ENCODE measurements at places on chromosomes 12 and 14.

DNA sequence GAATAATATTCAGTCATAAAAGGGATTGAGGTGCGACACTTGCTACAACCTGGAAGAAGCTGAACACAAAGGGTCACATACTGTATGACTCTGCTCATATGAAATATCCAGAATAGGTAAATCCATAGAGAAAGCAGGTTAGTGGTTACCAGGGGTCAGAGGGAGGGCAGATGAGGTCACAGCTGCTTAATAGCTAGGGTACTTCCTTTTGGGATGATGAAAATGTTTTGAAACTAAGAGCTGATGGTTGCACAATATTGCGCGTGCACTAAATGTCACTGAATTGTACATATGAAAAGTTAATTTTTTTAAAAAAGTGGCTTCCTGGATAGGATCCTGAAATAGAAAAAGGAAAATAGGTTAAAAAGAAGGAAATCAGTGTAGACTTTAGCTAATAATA lies 23.8 kb downstream of the NEUROD4 start:
- no peak for DNase-seq

GRCh38 chr12:12020762-12021161 lies 50.0 kb upstream of the BCL2L14 start:
- no peak for DNase-seq

GRCh38 chr14:103149351-103150237 lies 26.3 kb downstream of the TNFAIP2 start:
- DNase-seq = no peak

GRCh38 chr14:52850451-52850909 lies 59.1 kb upstream of the GNPNAT1 start:
- DNase-seq = no peak

GRCh38 chr14:49363821-49364751 lies 222.1 kb downstream of the RPS29 start:
- DNase-seq = no peak

DNA sequence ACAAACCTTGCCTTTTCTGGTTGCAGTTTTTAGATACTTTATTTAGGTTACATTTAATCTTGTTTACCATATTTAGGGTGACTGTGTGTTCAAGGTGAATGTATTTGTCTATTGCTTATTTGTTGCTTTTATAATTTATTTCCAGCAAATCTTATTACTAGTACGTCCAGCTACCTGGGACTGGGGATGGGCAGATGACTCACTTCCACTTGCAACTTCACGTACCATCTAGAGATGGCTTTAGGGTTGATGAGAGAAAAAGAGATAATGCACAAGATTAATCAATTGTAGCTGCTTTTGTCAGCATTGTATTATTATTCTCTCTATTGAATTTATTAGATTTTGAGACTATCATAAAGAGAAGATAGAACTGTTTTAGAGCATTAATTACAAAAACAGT lies 5.1 kb downstream of the MIPOL1 start:
- no peak for DNase-seq

- no peak for DNase-seq
Measured at GRCh38 chr14:50099335-50099734, 17.0 kb downstream of the VCPKMT start.

DNA sequence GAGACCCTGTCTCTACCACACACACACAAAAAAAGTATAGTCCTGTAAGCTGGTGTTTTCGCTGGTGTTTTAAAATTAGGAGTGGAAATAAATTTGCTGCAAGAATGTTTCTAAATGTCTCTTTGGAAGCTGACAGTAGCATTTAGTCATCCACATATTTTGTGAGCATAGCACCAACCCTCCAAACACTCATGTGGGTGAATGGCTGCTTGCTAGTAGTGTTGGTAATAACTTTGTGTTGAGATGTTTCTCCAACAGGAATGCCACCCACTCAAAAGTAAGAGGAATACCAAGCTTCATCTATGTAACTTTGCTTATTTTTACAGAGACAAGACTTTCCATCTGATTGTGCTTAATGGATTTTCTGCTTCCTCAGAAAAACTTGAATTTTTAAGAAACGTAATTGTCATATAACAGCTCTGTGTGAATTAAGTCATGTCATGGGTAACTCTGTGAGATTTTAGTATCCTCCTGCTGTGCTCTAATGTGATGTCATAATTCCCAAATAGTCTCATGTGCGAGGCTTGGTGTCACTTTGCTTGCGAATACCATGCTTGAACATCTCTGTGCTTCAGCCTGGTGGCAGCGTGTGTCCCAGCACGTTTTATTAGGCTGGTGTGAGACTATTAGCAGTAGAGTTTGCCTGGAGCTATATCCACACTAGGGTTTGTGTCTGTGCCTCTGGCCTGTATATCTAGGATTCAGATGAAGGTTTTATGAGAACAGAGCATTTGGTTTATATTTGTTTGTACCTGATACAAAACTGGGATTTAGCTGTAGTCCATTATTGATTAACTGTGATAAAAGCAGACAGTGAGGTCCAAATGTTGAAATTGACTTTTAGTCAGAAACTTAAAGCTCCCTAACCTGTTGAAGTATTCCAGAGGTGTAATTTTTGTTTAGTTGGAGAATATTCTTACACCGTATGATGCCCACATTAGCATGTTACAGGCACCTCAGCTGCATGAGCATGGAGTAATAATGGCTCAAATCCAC lies 80.5 kb downstream of the FBXW8 start:
- DNase-seq = no peak

DNA sequence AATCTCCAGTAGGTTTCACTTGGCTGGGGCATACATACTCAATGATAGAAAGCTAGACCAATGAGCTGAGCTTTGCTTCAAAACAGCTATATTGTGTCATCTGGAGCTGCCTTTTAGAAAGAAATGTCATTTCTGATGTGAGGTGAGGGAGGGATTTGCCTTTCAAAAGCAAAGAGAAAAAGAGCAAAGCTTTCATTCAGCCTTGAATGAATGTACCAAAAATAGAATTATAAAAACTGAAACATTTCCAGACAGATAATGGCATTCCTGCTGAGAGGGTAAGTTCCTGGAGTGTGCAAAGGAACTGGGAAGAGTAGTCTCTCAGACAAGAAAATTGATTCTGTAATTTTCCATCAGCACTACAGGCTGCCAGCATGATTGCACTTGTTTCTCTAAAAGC lies 710.0 kb downstream of the LRFN5 start:
- no peak for DNase-seq

GRCh38 chr14:68733086-68733914 lies 59.6 kb downstream of the ZFP36L1 start:
- no peak for DNase-seq

DNA sequence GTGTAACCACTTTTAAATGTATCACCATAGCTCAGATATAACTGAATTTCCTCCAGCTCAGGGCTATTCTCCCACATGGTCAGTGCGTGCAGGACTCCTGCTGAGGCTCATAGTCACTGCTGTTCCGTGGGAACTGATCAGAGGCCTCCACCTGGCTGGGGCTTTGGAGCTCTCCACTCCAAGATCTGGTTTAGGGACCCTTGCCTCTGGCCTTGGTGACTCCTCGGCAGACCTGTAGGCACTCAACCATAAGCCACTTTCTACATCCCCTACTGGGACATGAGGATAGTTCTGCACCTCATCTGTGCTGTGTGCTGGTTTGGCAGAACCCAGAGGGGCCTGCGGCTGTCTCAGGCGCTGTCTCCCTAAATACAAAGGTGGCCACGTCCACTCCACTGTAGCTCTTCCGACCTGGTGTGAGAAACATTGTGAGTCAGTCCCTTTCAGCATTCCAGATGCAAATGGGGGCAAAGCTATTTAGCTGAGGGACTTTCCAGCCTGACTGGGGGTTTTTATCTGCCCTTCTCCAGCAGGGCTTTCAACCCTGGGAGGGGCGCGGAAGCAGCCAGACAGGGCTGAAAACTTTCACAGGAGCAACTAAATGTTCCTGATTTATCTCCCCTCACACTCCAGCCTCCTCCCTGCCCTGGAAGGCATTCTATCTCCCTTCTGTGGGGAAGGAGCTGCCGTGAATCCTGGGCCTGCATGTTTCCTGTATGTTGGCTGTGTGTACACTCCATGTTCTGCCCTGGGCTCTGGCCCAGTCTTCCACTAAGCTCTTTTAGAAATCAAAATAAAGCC lies 218.3 kb upstream of the DAAM1 start:
- DNase-seq = no peak

DNA sequence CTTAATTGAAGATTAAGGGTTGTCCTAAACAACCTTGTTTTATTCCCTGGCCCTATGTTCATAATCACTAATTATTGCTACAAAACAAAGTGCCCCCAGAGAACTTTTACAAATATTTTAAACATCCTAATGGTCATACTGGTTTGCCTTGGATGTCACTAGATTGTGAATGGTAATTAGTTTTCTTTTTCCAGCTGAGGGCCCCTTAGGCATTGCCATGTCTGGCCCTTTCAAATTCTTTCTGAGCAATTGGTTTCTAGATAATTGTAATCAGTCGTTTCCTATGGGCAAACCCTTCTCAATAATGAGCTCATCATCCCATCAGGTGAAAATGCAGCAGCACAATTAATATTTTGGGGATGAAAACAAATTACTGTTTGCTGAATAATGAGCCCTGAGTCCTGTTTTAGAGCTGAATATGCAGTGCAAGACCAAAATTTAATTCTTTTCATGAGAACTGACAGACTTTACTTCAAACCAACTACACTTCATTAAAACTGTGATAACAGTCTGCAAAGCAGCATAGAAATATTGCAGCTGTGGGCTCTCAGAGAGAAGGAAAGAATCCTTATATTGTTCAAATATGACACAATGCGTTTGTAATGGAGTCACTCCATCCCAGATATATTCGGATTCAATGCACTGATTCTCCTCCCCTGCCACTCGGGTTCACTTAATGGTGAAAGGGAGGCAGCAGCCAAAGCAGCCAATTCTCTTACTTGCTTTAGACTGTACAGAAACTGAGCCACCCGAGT lies 67.7 kb upstream of the ARHGAP5 start:
- DNase-seq = no peak

- DNase-seq = no peak
Measured at GRCh38 chr14:40920380-40920779, 686.3 kb upstream of the LRFN5 start.

DNA sequence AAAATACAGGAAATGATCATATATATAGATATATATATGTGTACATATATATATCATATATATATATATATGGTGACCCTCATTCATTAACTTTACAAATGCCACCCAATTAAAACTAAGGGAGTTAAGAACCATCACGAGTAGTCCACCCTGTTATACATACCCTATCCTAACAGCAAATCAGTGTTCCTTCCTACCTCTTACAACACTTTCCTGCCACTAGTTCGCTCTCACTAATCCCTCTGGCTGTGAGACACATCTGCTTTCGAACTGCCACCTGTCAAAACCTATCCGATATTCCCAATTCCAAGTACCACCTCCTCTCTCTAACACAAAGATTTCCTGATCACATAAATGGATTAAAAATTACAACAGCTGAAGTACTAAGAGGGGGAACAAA lies 100.5 kb downstream of the EEA1 start:
- DNase-seq = no peak

GRCh38 chr12:112759786-112760185 lies 31.8 kb upstream of the RPH3A start:
- no peak for DNase-seq

- DNase-seq = no peak
Measured at GRCh38 chr12:119730381-119730780, 62.4 kb downstream of the PRKAB1 start.
